ENCODE measurements at places on chromosomes 3 and 15.

- no peak for DNase-seq
Observed at GRCh38 chr3:193498215-193498614, 56.5 kb downstream of the ATP13A4 start.

DNA sequence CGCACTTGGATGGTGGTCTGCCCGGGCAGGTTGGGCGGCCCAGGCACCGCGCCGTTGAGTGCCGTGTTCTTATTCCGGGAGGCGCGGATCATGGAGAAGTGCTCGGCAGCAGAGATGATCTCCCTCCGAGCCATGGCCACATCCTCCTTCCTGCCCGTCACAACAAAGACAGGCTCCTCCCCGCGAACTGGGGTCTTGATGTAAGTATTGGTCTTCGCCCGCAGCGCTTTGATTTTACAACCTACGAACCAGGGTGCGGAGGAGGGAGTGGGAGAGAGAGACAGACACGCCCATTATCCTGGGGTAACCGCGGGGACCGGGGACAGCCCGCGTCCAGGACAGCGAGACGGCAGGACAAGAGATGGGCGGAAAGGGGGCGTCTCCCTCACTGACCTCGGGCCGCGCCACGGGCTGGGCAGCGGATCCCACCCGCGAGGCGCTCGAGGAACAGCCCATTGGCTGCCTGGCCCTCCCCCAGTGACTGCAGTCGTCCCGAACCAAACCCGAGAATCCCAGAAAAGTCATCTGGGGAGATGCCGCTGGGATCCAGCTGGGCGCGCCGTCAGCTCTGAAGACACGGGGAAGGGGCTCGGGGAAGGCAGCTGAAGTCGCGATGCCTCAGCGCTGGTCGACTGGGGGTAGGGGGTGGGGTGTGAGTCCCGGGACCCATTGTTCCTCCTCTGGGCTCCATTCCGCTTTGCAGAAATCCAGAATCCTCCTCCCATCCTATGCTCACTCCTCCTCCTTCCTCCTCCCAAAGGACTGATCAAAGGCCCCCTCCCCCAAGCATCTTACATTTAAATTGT, 1.2 kb downstream of the MEX3B start:
- no peak for DNase-seq

DNA sequence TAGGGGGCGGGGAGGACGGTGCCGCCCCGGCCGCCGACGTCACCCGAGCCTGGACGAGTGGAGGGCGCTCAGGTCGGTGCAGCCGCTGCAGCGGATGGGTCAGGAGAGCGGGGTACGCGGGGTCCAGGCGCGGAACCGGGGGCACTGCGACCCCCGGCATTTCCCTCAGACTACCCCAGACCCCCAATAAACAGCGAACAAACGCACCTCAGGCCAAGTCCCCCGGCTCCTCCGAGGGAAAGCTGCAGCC, 78.9 kb downstream of the IQSEC1 start:
- DNase-seq: no peak

DNA sequence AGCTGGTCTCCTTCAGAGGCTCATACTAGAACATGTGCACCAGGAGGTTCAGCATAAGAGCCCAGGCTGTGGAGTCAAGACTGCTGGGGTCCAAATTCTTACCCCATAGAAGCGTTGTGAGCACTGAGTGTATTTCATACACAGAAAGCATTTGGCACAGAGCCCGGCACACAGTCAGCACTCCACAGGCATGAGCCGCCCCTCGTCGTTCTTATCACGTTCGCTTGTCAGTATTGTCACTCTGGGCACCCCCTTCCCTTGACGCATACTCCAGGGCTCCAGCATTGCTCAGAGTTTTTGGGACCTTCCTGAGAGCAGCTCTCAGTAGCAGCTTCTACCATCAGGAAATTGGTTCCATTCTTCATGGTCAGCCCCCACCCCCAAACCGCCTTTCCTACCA, 25.2 kb downstream of the CORO2B start:
- no peak for DNase-seq

GRCh38 chr3:25338158-25338725, 89.8 kb upstream of the RARB start:
- no peak for DNase-seq

GRCh38 chr15:56383010-56383409, 17.8 kb downstream of the TEX9 start:
- no peak for DNase-seq

GRCh38 chr3:119352034-119352609, 57.9 kb downstream of the ARHGAP31 start:
- DNase-seq: no peak

DNA sequence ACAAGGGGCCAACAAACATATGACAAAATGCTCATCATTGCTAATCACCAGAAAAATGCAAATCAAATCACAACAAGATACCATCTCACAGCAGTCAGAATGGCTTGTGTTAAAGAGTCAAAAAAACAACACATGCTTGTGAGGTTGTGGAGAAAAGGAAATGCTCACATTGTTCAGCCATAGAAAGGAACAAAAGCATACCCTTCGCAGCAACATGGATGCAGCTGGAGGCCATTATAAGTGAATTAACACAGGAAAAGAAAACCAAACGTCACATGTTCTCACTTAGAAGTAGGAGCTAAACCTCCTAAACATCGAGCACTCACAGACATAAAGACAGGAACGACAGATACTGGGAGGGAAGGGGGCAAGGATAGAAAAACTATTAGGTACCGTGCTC, 678.4 kb upstream of the GRM7 start:
- no peak for DNase-seq

DNA sequence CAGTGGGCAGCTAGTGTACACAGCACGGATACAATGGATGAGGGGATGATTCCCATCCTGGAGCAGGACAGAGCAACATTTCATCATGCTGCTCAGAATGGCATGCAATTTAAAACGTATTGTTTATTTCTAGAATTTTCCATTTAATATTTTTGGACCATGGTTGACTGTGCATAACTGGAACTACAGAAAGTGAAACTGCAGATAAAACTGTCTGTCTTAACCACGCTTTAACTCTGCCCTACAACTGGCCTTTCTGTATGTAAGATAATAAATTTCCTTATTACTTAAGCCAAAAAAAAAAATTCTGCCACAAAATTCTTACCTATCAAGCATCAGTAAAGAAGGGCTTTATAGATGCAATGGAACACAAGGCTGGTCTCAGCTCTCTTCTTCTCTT, 33.4 kb downstream of the AP3S2 start:
- no peak for DNase-seq

GRCh38 chr3:192487033-192487432, 240.3 kb downstream of the FGF12 start:
- DNase-seq: no peak

GRCh38 chr3:81544385-81544784, 217.1 kb downstream of the GBE1 start:
- no peak for DNase-seq

DNA sequence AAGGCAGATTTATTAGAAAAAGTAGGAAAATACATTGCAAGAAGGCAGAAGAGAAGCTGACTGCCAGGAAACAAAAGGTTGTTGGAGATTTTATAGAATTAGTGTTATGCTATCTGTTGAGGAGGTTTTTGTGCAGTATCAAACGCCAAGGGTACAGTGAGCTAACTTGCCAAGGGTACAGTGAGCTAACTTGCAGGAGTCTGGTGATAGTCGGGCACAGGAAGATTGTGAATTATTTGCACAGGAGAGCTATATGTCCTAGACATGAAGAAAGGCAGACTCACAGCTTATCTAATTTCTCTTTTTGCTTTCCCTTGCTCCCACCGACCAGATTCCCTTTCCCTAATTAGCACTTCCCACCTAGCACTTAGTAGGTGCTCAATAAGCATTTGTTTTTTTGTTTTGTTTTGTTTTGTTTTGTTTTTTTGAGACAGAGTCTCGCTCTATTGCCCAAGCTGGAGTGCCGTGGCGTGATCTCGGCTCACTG, 2.7 kb upstream of the CSK start:
- DNase-seq: no peak

- DNase-seq: no peak
Observed at GRCh38 chr3:63891518-63891917, 20.7 kb downstream of the SCAANT1 start.

DNA sequence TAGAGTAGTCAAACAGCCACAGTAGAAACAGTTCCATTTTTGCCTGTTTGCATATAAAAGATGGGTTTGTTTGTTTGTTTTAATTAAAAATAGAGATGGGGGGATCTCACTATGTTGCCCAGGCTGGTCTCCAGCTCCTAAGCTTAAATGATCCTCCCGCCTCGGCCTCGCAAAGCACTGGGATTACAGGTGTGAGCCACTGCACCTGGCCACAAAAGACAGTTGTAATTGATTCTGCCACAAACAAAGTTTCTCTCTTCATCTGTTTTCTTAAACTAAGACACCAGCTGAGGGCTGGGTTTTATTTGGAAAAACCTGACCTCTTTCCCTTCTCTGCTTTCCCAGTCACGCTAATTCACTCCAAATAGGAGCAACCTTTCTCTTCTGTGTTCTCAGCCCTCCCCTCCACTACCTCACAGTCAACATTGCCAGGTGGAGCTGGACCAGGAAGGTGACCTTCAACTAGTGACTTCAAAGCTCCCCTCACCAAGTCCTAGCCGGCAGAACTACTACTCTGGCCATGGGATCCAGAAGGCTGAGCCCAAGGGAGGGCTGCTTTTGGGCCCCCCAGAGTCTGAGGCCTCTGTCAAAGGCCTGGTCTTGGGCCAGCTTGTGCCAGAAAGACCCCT, 1.5 kb upstream of the IDH2 start:
- no peak for DNase-seq

DNA sequence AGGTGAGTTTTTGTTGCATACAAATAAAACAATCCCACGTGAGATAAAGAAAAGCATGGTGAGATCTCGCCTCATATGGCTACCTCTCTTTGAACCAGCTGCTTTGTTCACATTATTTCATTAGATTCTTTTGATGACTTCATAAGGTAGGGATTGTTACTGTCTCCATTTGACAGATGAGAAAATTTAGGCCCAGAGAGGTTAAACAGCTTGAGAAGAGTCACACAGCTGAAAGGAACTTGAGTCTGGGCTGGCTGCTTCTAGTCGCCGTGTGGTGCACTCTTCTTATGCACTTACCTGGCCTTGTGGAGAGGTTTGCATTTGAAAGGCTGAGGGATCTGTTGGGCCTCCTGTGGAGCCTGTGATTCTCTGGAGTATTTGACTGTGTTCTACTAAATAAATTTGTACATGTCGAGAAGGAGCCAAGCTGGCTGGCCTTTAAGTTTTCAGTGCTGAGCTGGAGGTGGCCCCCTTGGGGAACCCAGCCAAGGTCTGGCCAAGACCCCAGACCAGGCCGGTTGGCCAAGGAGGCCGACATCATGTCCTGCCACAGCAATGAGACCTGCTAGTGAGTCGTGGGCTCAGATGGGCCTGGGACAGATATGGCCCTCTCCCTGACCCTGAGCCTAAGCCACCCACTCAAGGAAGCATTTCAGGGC, 125.1 kb downstream of the SMAD6 start:
- no peak for DNase-seq

- DNase-seq: no peak
Observed at GRCh38 chr15:89330119-89330518, 4.5 kb downstream of the POLG start.

- no peak for DNase-seq
Observed at GRCh38 chr3:27900316-27900715, 178.2 kb upstream of the EOMES start.

GRCh38 chr3:134494495-134494894, 8.6 kb downstream of the CEP63 start:
- no peak for DNase-seq

- no peak for DNase-seq
Observed at GRCh38 chr3:144229953-144230352, 258.3 kb downstream of the DIPK2A start.

DNA sequence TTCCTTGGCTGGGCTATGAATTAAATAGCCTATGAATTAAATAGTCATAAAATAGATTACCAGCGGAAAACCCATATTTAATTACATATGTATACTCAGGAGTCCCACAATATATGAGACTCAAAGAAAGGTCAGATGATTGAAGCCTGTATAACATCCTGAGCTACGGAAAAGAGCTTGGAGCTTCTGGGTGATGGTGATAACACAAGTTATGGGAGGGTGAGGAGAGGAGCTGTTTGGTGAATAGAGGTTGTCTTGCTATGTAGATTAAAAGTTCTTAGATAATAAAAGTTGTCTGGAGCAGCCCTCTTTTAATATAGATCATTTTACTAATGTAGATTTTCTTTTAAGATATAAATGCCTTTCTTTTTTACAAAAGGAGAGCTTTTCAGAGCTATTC, 1.8 kb downstream of the PML start:
- DNase-seq: no peak

- DNase-seq: no peak
Observed at GRCh38 chr3:69929019-69929418, 70.5 kb upstream of the SAMMSON start.

- no peak for DNase-seq
Observed at GRCh38 chr15:34252545-34252944, 27.7 kb downstream of the EMC4 start.

GRCh38 chr3:153809097-153809496, 312.1 kb upstream of the ARHGEF26 start:
- DNase-seq: no peak

DNA sequence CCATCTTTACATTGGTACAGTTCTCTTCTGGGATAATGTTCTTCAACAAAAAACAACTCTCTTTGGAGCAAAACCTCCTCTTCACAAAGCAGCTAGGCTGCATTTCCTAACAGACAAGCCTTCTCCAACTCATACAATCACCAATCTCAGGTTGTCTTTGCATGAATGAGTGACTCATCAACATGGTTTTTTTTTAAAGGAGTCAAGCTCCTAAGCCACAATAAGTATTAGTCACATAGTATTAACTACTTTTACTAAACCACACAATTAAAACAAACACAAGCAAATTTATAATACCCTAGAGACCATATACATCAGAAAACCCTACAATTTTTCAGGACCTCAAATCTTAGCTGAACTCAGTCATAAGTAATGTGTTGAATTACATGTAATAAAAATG, 137.4 kb downstream of the TBC1D5 start:
- no peak for DNase-seq
